GM23248 (cell line): ENCODE measurements at places on chromosomes 3 and 15. TPM values are rescaled to one million over a fixed set of nuclear protein-coding genes. Genes with fewer than 3 reads are reported as not detected.
A peak's percentile ranks its signal among the peaks of the same experiment; 100 is the strongest.

DNA sequence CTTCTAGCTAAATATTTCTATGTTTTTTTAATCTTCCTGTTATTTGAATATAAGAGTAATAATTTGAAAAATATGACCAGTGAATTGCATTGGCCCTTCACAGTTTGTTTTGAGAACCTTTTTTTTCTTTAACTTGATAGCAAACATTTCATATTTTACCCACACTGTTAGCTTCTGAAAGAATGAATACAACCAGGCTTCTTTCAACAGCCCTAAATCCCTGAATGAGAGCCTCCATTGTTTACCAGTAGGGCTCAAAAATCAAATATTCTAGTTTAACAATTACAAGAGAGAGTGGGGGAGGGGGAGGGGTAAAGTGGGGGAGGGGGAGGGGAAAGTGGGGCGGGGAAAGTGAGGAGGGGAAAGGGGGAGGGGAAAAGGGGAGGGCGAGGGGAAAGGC, 14.5 kb upstream of the TOP2B start:
- no peak for DNase-seq
- H3K4me1 ChIP-seq, result no peaks in the 10 kb centered on the region
- H3K27ac ChIP-seq, result no peak overlapping the region
- no peak overlapping the region for H3K4me3 ChIP-seq
- no peaks in the 10 kb centered on the region for H3K27me3 ChIP-seq

DNA sequence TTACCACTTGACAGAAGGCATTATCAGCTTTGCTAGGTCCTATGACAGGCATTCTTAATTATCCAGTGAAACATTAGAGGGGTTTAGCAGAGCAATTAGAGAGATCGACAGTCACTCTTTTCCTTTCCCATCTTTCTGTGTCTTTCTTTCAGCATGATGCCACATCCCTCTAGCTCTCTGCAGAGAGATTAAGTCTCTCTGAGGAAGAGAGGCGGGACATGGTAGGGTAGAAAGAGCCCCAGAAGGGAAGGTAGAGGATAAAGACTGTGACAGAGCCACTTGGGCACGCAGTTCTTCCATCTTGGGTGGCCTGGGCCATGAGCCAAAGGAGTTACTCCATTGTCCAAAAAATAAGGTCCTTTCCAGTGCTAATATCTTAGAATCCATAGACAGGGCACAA, 55.8 kb downstream of the HHLA2 start:
- no peaks in the 10 kb centered on the region for H3K36me3 ChIP-seq
- no peaks in the 10 kb centered on the region for H3K27me3 ChIP-seq
- no peaks in the 10 kb centered on the region for H3K4me1 ChIP-seq
- no peak for DNase-seq

DNA sequence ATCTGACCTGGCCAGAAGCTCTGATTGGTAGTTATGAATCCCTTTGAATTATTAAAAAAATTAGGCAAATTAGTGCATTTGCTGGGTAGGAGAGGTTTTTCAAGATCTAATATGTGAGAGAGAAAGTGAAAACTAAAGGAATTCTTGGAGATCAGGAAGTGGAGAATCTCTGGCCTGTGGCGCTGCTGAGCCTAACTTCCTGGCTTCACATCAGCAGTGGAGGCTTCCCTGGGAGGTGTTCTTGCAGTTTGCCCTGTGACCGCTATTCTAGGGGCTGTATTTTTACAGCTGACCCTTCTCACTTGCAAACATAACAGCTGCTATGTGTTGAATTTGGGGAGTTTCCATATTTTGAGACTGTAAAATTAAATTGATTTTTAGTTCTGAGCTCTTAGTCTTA, 166.4 kb downstream of the ATG7 start:
- H3K27ac ChIP-seq, result no peak overlapping the region
- H3K4me1 ChIP-seq, result peaks cover 11% of the 10 kb centered on the region
- no peaks in the 10 kb centered on the region for H3K27me3 ChIP-seq
- H3K36me3 ChIP-seq, result no peaks in the 10 kb centered on the region
- no peak overlapping the region for H3K4me3 ChIP-seq

DNA sequence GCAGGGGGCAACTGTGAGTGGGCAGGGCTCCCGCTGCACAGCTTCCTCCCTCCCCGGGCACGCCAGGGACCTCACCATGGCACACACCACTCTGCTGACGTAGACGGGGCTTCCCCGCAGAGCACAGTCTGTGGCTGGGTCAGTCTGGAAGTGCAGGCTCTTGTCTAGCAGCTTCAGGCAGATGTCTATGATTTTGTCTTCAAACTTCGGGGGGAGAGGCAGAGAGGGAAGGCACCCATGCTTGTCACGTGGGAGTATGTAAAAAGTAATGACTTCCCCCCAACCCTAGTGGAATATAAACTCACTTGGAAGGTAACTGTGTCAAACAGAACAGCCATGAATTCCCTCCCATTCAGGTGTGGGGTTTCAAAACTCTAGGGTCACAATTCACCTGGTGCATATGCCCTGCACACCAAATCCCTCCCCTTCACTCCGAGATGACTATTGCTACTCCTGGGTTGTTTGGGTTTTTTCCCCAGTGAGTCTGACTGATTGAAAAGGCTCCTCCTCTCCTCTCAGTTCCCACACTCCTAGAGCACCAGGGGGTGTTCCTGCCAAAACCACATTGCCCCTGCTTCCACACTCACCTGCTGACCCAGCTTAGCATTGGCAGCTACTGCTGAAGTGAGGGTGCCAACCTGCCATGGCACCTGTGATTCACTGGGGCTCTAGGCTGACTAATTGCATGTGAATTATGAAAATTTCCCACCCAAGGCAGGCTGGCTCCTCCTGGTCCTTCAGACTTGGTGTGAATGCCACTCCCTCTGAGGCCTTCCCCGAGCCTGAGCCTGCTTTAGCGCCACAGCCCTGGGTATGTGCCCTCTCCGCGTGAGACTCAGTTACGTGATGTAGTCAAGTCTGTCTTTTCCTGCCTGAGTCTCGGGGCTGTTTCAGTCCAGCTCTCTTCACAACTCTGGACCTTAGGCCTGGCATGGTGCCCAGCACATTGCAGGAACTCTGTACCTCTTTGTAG, 13.0 kb downstream of the TGM5 start:
- no peak overlapping the region for H3K27ac ChIP-seq
- DNase-seq, result peak; percentile 39
- H3K27me3 ChIP-seq, result peaks cover 39% of the 10 kb centered on the region
- no peak overlapping the region for H3K4me3 ChIP-seq

GRCh38 chr3:99487894-99488293, 150.5 kb upstream of the COL8A1 start:
- peaks cover 7% of the 10 kb centered on the region for H3K4me1 ChIP-seq
- no peak overlapping the region for H3K4me3 ChIP-seq
- no peaks in the 10 kb centered on the region for H3K27me3 ChIP-seq
- no peaks in the 10 kb centered on the region for H3K36me3 ChIP-seq
- peak; percentile 12 for DNase-seq
- no peak overlapping the region for H3K27ac ChIP-seq

DNA sequence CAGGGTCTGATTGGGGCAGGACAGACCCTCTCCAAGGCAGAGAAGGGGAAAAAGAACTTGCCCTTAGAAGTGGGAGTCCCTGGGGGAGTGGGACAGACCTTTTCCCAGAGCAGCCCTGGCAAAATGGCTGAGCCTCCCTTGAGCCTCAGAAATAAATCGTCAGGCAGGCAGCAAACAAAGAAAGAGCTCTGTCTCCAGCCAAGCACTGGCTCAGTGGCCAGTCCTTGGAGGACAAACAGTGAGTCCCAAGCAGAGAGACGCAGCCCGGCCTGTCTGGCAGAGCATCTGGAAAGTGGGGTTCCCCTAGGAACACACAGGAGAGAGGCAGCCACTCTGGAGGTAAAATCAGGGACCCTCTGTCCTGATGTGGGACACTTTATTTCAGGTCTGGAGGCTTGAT, 1.8 kb downstream of the SLC6A1 start:
- no peak overlapping the region for H3K4me3 ChIP-seq
- no peaks in the 10 kb centered on the region for H3K36me3 ChIP-seq
- H3K27me3 ChIP-seq, result peaks cover 63% of the 10 kb centered on the region
- no peak overlapping the region for H3K27ac ChIP-seq

CBLB gene
- polyA plus RNA-seq, result 36.4 and 41.9 TPM in 2 replicates

ONECUT1 gene
- polyA plus RNA-seq, result not detected in 2 replicates

TSC22D2 gene
- polyA plus RNA-seq, result 27.3 and 27.5 TPM in 2 replicates

GCNT3 gene
- not detected in 2 replicates for polyA plus RNA-seq

AP3B2 gene
- 0.89 and 2.0 TPM in 2 replicates for polyA plus RNA-seq
